ENCODE measurements at places on chromosomes 5 and 9.

DNA sequence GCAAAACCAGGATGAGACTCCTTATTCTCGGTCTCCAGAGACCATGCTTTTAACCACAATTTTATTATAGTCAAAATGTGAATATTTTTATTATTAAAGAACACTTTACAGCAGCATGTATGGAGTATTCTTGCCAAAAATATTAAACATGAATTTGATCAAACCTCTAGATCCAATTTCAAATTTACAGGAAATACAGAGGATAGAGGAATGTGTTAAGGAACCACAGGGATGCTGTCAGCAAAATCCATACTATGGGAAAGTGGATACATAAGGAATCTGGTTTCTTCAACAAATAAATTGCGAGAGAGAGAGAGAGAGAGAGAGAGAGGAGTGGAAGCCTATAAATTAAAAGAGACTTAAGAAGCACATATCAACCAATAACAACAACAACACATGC lies 348.2 kb upstream of the NUDT12 start:
- no peak for DNase-seq

DNA sequence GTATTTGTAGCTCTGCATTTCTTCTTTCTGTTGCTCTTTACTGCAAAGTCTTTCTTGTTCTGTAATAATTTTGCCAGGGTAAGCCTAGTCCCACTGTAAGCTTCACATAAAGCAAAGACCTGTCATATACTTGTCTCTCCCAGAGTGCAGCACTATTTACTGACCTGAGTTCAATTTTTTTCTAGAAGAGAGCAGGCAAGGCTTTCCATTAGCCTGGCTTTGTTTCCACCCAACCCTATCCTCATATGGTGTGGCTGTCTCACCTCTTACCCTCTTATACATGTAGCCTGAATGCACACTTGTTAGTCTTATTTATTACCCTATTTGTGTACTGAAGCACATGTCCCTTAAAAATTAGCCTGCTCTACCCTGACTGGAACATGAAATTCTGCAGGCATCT lies 170.4 kb downstream of the EFNA5 start:
- no peak for DNase-seq

DNA sequence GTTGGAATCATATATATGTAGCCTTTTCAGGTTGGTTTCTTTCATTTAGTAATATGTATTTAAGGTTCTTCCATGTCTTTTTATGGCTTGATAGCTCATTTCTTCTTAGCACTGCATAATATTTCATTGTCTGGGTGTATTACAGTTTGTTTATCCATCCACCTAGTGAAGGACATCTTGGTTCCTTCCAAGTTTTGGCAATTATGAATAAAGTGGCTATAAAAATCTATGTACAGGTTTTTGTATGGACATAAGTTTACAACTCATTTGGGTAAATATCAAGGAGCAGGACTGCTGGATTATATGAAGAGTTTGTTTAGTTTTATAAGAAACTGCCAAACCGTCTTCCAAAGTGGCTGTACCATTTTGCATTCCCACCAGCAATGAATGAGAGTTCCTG lies 11.7 kb downstream of the PPP6C start:
- DNase-seq: no peak

GRCh38 chr5:72779520-72779919 lies 36.9 kb upstream of the TNPO1 start:
- no peak for DNase-seq

GRCh38 chr5:143606043-143606752 lies 202.7 kb upstream of the NR3C1 start:
- DNase-seq: no peak

Data from cortex of kidney (tissue), 1 donor.